ENCODE measurements at places on chromosomes 16 and 17. TPM values are rescaled to one million over a fixed set of nuclear protein-coding genes. Genes with fewer than 3 reads are reported as not detected.

DNA sequence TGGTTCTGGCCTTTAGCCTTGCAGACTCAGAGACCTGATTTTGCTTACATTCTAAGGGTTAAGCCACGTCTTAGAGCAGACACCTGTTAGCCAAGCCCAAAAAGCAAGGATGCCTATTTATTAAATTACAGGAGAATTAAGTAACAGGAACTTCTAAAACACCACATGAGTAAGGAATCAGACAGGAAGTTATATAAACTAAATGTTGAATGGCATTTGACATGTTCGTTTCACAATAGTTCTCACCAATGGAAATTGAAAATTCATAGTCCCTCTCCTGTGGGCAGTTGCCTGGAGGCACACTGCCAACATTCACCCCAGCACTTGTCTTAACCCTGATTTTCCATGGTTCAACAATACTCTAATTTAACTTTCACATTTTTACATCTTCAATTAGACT lies 9.0 kb downstream of the KRTAP9-7 start:
- no peak for DNase-seq

DNA sequence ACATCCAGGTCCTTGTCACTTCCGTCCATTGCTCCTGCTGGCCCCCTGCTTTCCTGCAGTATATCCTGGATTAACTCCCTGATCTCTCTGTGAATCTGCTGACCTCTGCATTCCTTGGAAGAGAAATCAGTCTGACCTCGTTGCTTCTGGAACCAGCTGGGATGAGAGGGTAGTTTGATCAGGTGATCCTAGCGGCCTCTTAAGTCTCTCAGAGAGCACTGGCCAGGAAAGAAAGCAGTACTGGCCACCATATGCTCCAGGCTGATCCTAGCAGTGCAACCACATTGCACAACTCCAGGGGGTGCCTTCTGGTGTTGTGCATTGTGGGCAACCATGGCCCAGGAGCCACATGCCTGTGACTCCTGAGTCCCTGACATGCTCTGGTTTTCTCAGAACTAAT lies 79.2 kb downstream of the ARHGAP23 start:
- DNase-seq, result no peak

DNA sequence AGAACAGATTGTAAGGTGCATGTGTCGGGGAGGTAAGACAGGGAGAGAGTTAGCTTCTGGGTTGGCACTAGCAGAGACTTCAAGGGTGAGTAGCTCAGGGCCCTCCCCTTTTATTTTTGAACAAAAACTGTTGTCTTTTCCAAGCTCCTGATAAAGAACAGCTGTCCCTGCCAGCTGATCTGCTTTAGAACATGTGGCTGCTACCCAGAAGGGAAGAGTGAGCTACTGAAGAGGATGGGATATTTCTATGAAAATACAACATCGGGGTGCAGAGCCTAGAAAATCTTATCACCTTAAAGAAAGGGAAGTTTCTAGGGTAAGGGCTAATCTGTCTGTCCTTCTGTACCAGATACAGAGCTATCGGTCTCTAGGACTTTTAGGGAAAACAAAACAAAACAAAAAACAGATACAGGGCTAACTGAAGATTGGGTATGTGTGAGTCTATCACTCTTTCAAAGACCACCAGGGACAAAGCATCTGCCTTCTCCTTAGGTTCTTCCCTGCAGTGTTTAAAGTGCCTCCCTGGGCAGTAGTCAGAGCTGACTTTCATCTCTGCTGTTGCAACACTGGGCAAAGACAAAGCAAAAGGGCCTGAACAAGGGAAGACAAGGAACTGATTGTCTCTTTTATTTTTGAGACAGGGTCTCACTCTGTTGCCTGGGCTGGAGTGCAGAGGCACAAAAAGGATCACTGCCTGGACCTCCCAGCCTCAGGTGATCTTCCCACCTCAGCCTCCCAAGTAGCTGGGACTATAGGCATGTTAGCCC lies 5.0 kb upstream of the DHRS13 start:
- no peak for DNase-seq

DNA sequence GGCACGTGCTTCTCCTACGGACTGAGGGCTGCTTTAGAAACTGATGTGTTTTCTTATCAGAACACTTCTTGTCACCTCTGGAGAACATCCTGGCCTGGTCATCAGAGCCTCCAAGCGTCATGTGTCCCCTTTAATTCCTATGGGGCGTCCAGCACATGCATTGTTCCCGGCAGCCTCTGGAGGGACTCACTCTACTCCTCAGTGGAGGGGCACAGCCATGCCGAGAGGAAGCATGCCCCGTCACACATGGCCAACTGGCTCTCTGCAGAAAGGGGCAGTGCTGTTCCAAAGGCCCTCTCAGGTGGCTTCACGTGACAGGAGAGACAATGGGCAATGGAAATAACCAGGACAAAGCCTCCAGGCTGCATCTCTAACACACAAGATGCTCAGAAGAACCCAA lies 31.8 kb downstream of the CDRT15L2 start:
- no peak for DNase-seq

GRCh38 chr17:3962217-3962964 lies 1.8 kb downstream of the ATP2A3 start:
- no peak for DNase-seq

Gene MYADML2
- polyA plus RNA-seq, result 0.24 TPM

Gene TMEM92
- 2.1 TPM for polyA plus RNA-seq

Gene CCL11
- polyA plus RNA-seq, result 1.1 TPM

All from left renal cortex interstitium (tissue), 4 donors.